Stimulated activated CD8-positive, alpha-beta memory T cell treated with anti-CD3 and anti-CD28 coated beads, Interleukin-4, amount 100 ng/mL, for 1 hour (primary cell): ENCODE measurements at places on chromosomes 5 and 9.

GRCh38 chr9:79014929-79015699 is 556.7 kb upstream of the TLE4 start:
- DNase-seq: no peak

- no peak for DNase-seq
These were observed 62.1 kb downstream of the ARSB start for GRCh38 chr5:78922879-78923621.

GRCh38 chr5:38079620-38080402 is 178.5 kb upstream of the EGFLAM start:
- no peak for DNase-seq

- no peak for DNase-seq
These were observed 413.5 kb downstream of the TLE4 start for GRCh38 chr9:79985264-79985663.

DNA sequence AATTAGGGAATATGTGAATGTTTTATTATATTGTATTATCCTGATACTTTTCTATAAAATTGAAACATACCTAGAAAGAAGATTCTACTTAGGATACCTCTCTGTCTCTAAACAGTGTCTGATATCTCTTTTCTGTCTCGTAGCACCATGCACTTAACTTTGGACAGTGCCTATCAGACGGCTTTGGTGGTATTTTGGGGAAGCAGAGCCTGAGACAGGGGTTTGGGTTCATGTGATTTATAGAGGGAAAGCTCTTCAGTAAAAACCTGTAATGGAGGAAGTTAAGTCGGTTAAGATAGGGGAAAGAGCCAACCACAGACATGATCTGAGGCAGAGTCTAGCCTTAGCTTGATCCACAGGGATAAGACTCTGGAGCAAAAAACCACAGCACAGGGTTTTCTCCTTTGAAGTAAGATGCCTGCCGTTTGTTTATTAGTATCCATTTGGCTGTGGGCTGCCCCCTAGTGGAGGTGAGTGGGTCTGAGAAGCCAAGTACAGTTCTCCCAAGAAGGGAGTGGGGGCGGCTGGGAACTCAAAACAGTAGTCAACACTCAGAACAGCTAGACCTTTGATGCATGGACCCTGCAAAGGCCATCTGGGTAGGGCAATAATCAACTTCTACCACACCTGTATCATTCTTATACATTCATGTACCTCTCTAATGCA is 141.2 kb upstream of the ASTN2 start:
- DNase-seq: no peak

- DNase-seq: no peak
These were observed 7.8 kb downstream of the SH3PXD2B start for GRCh38 chr5:172446336-172447051.

GRCh38 chr5:3596261-3596825 is 711 bp downstream of the IRX1 start:
- no peak for DNase-seq

DNA sequence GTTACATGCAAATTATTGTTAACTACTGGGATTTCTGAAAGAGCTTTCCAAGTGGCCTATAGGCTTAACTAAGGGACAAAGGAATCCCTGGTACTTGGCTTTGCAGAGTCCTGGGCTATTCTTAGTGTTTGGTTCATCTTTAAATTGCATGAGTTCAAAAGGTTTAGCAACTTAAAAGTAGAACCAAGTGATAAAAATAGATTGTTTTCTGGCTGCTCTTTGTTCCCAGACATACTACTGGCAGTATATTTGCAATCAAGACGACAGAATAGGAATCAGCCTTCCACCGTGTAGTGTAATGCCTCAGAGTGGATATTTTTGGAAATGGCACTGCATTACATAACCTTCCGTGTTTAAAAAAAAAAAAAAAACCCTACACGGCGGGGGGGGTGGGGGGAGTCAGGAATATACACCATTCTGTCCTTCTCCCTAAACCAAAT is 1.0 kb downstream of the NREP start:
- DNase-seq: no peak

DNA sequence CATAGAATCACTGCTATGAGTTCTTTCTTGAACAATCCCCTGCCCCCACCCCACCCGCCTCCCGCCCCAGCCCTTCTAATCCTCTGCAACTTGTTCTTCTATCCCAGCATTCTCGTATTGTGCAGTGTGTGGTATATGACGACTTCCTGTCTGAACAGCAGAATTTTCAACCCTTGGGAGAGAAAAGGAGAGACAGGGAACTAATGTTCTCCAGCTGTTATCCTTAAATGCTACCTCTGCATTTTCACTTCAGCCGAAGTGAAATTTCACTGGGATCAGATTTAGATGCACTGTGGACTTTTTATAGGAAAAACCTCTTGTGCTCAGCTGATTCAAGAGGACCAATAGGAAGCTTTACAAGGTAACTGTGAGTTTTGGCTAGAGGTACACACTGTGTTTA is 2.2 kb downstream of the FBXL7 start:
- no peak for DNase-seq

DNA sequence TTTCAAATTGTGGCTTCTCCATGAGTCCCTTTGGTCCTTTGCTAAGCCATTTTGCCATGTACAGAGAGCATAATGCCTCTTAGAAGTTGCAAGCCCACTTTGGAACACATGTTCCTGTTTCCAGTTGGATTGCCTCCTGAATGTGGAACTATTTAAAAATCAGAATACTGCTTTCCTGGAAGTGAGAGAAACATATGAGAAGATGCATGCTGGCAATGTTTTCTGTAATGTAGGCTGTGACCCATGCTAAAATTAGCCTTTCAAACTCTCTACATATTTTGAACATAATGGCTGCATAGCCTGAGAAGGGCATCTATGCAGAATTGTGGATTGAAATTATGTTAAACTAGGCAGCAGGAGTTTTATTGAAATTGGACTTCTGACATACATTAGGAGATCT is 175.5 kb upstream of the PAPPA start:
- no peak for DNase-seq

DNA sequence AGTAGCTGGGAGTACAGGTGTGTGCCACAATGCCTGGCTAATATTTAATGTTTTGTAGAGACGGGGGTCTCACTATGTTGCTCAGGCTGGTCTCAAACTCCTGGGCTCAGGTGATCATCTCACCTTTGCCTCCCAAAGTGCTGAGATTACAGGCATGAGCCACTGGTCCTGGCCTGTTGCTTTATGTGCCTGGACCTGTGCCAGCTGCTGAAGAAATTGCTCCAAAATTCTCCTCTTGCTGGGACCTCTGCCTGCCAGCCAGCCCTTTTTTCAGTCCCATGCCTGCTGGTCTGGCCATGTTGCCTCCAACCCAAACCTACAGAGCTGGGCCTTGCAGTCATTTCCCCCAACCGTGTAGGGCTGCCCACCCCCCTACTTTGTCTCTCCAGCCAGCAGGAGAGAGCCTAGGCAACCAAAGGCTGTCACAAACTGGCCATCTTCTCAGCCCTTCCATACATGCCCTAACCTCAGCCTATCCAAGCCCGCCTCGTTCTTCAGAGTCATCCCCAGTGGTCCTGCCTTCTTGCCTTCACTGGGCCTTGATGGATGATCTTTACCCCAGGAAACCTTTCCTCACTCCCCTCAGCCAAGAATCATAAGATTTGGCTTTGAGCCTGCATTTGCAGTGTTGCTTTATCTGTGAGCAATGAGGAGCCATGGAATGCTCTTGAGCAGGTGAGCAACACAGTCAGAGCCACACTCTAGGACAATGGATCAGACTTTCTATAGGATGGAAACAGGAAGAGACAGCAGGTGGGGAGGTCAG is 27.4 kb upstream of the SYNPO start:
- no peak for DNase-seq

GRCh38 chr5:148542812-148543211 is 111.5 kb downstream of the HTR4 start:
- no peak for DNase-seq

- no peak for DNase-seq
These were observed 101.7 kb upstream of the LHFPL2 start for GRCh38 chr5:78750281-78750680.

GRCh38 chr5:131096774-131097710 is 68.0 kb downstream of the HINT1 start:
- no peak for DNase-seq

DNA sequence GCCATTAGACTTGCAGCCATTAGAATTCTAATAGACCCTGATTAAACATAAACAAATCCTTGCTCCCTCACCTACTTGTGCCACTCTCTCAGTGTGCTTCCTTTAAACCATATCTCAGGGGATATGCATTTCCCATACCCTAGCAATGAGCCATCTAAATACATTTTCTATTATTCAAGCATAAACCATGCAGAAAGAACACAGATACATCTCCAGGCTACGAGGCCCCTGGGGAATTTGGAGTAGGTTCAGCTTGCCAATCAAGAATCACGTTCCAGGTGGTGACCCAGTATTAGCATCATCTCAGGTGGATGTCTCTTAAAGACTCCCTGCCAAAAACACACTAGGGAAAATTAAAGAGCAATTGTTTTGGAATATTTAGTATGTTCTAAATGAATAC is 93.0 kb upstream of the CCL21 start:
- no peak for DNase-seq

GRCh38 chr9:133823189-133824105 is 85.3 kb upstream of the SARDH start:
- DNase-seq: no peak

GRCh38 chr9:115142517-115143270 is 24.7 kb upstream of the TNC start:
- DNase-seq: no peak

DNA sequence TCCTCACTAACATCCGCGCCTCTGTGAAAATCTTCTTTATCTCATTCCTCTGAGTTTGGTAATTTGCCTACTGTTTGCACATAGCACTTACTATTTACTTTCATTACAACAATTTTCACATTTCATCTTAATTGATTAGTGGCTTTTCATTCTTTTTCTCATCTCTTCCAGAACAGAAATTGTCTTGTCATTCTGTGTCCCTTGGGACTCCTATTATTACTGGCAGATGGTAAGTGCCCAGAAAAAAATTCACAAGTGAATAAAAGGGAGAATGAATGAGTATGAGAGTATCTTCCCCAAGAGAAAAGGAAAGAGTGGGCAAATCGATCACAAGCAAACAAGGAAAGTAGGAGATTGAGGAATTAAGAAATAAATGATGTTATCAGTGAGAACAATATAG is 876.1 kb downstream of the TLE4 start:
- DNase-seq: no peak

DNA sequence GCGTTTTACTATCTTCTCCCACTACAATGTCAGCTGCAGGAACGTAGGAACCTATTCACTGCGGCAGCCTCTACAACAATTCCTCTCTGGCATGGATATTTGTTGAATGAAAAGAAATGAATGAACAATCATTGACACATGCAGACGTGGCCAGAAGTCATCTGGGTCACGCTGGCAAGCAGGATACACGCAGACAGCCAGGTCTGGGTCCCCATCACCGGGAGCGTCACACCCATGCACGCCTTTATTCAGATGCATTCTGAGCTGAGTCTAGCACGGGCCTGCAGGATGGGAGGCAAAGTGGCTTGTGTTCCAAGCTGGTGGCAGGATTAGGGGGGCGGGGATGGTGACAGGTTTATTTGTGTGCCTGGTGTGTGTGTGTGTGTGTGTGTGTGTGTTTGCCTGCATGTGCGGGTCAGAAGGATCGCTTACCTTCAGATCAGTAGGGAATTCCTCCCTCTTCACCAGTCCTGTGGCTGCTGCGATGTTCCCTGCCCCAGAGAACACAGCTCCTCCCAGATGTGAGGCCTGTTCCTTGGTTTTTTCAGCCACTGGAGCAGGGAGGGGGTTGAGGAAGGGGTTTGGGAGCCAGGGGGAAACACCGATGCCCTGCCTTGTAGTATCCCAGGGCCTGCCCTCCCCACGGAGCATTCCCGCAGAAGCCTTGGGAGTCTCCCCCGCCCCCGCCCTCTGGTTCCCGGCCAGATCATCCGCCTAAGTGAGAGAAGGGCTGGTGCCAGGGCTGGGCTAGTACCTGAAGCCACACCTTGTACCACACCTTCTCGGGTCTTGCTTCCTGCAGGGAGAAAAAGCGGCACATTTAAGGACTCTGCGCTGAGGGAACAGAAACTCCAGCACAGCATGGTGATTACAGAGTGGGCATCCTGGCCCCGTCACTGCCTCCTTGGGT is 4.1 kb downstream of the SNCB start:
- no peak for DNase-seq
